Bladder microvascular endothelial cell (primary cell): ENCODE measurements at places on chromosomes 5 and 9. TPM values are rescaled to one million over a fixed set of nuclear protein-coding genes. Genes with fewer than 3 reads are reported as not detected.

Gene WWC1
- total RNA-seq: 0.16 and 0.31 TPM in 2 replicates

Gene PCDHA10
- under 0.01 and 0.13 TPM in 2 replicates for total RNA-seq

Gene PIP5KL1
- 0.44 and 0.97 TPM in 2 replicates for total RNA-seq

Gene RNF180
- 2.3 and 3.1 TPM in 2 replicates for total RNA-seq

Gene RUFY1
- total RNA-seq: 43.7 and 74.1 TPM in 2 replicates

Gene RELL2
- 3.1 and 5.6 TPM in 2 replicates for total RNA-seq

Gene FYB1
- under 0.01 and 0.06 TPM in 2 replicates for total RNA-seq

Gene PALM2AKAP2
- total RNA-seq: 0.06 and 0.16 TPM in 2 replicates

Gene CSF2
- total RNA-seq: 0.81 and 1.3 TPM in 2 replicates

Gene ENC1
- total RNA-seq: 25.7 and 32.2 TPM in 2 replicates
